ENCODE measurements at places on chromosomes 6 and 20.

GRCh38 chr20:17210983-17211382, 15.9 kb upstream of the PCSK2 start:
- DNase-seq, result no peak

GRCh38 chr6:5190507-5190906, 70.2 kb downstream of the LYRM4 start:
- no peak for DNase-seq

DNA sequence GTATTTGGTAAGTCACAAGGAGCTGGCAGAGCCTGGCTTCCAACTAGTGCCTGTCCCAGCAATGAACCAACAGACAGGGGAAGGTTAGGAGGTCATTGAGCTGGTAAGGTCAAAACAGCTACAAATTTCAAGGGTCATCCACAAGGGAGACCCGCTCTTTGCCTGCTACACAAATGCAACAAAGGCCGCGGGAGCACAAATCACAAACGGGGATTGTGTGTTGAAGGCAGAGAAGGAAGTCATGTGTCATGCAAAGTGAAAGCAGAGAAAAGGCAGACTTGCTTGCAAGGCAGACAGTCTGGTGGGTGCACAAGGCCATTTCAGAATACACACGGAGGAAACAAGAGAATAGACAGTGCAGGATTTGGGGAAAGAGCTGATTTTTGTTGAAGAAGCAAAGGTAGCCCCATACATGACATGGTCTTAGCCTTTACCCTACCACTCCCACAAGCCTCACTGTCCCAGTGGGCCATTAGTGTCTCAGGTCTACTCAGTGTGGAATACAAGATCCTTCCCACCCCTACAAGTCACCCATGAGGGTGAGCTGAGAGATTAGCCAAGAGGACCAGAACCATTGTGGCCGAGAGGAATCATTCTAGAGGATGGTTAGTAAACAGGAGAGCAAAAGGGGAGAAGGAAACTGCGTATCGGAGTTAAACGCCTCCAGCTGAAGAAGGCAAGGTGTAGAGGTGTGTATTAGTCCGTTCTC, 18.1 kb upstream of the SAMHD1 start:
- no peak for DNase-seq

- no peak for DNase-seq
These were observed 111.3 kb downstream of the TBX18 start for GRCh38 chr6:84653027-84653551.

- no peak for DNase-seq
These were observed 12.2 kb downstream of the TTLL2 start for GRCh38 chr6:167336844-167337630.

DNA sequence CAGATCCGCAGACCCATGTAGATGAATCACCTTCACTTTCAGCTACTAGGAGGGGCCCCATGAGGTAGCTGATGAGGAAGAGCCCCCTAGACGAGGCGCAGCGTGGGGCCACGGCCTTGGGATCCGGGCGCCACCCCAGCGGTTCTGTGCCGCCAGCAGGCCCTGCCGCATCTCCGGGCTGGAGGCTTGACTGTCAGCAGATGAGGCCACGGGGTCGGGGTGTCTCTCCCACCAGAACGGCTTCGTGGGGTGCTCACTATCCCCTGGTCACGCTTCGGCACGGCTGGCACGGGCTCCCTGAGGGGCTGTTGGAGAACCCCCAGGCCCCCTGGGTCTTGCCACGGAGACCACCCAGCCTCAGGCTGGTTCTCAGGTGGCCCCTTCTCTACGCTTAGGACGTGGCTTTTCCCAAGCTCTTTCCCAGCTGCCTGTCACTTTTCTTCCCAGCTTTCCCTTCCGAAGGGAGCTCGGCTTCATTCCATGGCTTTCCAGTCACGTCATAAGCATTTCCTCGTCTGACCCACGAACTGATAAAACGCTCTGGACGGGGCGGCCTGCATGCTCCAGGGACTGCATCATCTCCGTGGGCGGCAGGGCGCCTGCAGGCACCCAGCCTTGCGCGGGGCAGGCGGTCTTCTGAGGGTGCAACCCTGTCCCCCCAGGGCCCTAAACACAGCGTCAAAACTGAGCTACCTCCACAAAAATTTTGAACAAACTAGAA, 85.9 kb downstream of the THBS2 start:
- DNase-seq, result no peak

DNA sequence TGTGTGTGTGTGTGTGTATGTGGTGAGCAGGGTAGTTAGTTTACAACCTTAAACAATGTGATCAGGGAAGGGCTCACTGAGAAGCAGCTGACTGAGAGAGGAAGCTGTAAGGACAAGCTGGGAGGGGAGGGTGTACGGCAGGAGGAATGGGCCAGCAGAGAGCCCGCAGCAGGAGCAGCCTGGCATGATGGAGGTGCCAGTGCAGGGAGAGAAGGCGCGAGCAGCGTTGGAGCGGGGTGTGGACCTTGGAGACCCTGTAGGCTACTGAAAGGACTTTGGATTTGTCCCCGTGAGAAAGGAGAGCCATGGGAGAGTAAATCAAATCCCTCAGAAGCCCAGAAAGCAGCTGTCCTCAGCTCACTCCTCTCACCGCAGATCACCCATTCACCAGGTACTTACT, 18.5 kb downstream of the FAM209B start:
- no peak for DNase-seq

GRCh38 chr6:34383656-34384320, 8.7 kb downstream of the NUDT3 start:
- DNase-seq, result no peak

DNA sequence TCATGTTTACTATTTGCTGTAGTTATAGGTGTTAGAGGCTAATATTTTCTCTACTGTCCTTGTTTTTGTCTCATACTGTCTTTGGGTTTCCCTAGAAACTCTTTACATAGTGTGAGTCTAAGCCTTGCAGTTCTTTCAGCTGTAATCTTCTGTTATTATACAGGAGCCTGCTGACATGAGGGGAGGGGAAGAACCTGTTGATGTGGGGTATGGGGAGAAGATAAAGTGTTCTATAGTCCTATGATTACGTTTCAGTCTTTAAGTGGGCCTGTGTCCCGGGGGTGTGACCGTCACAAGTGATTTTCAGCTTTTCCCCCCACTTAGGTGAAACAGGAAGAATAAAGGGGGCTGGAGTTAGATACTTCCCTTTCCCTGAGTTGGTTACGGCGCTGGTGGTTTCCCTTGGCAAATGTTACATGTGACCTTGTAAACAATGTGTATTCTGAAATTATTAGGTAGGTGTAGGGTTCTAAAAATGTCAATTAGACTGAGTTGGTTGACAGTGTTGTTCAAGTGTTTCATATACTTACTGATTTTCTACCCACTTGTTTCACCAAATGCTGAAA, 41.3 kb downstream of the REV3L start:
- no peak for DNase-seq

- DNase-seq, result no peak
These were observed 82.8 kb upstream of the ZNF217 start for GRCh38 chr20:53676519-53676822.

GRCh38 chr20:58709013-58709702, 16.6 kb downstream of the NPEPL1 start:
- no peak for DNase-seq

- no peak for DNase-seq
These were observed 70.4 kb upstream of the FUCA2 start for GRCh38 chr6:143581835-143582480.

GRCh38 chr6:103872233-103872632, 987.5 kb downstream of the HACE1 start:
- DNase-seq, result no peak

DNA sequence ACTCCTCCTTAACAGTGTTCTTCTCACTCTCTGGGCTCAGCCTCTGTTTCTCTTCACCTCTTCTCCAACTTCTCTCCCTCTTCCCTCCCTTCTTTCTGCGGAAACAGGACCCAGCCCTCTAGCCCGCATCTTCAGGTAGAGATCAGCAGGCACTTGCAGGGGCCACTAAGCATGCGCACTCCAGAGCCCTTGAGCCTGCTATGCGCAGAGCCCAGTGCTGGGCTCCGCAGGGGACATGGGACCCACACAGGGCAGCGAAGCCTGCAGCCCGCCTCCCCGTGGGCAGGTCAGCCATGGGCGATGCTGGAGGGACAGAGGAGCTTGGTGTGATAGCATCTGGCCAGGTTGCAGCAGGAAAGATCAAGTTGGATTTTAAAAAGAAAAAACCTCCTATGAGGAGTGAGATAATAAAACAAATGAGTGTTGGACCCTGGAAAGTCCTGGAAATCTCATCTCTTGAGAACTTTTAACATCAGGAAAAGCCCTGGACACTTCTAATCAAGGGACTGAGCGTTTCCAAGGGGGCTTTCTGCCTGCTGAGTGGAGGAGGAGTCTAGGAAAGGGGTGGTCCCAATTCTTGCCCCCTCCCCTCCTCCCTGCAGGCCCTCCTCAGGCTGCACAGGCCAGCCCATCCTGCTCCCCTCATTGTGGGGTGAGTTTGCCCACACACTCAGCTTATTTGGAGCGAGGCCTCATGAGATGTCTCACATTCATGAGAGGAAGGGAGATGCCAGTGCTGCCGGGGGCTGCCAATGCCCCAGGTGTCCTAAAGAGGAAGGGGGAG, 71.9 kb downstream of the MDGA1 start:
- no peak for DNase-seq

DNA sequence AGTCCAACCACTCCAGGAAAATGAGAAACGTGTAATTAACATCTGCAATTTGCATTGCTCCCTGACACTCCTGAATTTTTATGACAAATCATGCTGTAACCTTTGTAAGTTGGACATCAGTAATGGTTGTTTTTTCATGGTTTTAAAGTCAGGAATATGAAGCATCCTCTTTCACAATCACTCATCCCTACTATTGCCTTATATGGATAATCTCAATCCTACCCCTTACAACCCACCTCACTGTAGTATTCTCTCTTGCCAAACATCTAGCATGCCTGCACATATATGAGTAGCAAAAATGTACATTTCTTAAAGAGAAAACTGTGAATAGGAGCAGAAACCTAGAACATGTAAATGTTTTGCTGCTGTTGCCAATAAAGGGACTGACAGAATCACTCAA, 729.5 kb downstream of the KIF16B start:
- DNase-seq, result no peak

GRCh38 chr20:12173347-12174012, 255.8 kb downstream of the BTBD3 start:
- DNase-seq, result no peak

- no peak for DNase-seq
These were observed 672 bp downstream of the PREX1 start for GRCh38 chr20:48826883-48827771.

- DNase-seq, result no peak
These were observed 237.5 kb downstream of the CDC5L start for GRCh38 chr6:44624936-44625573.

GRCh38 chr6:159456349-159456748, 236.7 kb downstream of the SOD2 start:
- no peak for DNase-seq

DNA sequence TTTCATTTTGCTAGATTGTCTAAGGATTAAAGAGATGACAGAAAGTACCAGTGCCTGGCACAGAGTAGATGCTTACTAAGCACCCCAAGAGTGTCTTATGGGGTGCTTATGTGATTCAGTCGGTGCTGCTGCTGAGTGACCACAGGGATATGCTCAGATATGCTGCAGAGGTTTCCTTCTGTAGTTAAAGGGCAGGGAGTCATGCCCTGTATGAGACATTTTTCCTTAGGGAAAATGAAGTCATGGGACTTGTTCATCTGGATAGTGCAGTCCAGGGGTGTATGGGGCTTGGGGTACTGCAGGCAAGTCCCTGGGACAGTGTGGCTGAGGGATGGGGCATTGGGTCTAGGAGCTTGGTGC, 25.1 kb downstream of the TOX2 start:
- DNase-seq, result no peak

DNA sequence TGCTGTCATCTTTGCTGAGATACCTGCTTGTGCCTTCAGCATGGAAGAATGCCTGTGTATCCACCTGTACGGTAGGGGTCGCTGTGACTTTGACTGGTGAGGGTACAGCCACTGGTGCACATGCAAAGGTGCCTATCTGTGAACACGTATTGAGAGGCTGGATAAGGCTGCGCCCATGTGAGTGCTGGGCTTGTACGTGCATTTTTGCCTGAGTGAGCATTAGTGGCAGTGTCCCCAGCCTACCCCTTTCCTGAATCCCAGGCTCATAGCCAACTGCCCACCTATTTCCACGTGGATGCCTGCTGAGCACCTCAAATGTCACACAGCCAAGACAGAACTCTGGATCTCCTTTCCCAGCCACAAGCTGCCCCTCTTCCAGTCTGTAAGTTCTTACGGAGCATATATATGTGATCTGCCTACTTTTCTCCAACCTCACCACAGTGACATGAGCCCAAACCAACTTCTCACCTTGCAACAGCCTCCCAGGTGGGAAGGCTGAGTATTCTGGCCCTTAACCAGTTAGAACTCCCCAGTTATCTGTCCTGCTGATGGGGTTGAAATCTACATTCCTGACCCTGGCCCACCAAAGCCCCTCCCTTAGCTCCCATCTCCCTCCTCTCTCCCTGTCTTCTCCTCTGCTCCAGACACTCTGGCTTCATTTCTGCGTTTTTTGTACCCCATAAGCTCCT, 1.1 kb upstream of the SLC2A10 start:
- DNase-seq, result no peak

GRCh38 chr6:8219352-8219943, 117.1 kb upstream of the EEF1E1 start:
- DNase-seq, result no peak

- no peak for DNase-seq
These were observed 155.7 kb downstream of the CARMIL1 start for GRCh38 chr6:25434921-25435320.

GRCh38 chr6:137432054-137432611, 62.1 kb downstream of the OLIG3 start:
- no peak for DNase-seq

GRCh38 chr20:16364320-16364687, 208.9 kb downstream of the KIF16B start:
- no peak for DNase-seq

DNA sequence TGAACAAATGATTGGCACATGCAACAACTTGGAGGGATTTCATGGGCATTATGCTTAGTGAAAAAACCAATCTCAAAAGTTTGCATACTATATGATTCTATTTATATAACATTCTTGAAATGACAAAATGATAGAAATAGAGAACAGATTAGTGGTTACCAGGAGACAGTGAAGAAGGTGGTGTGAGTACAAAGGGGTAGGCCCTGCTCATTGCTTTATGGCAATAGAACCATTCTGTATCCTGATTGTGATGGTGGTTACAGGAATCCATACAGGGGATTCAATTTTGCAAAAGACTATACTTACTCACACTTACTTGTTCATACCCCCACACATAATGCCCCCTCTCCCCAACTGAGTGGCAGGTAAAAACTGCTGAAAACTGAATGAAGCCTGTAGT, 30.2 kb upstream of the LAMA4 start:
- DNase-seq, result no peak

- DNase-seq, result no peak
These were observed 995 bp downstream of the MYCT1 start for GRCh38 chr6:152698692-152699091.

DNA sequence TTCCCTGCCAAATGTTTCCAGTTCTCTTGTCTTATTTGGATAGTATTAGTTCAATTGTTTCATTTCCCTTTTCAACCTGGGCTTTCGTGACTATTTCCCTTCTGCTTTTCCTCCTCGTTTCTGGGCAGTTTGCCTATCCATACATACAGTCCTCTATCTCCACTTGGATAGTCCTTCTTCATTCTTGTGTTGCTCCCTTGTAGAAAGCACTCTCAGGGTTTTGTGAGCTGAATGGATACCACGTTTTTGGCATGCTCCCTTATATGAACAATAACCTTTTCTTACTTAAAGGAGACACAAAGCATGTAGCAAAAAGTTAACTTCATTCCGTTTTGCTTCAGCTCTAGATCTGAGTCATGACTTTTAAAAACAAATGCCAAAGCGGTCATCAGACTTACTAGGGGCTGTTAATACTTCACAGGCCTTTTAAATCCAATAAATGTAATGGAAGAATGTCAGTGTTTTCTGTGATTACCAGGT, 16.6 kb downstream of the CRYBG1 start:
- DNase-seq, result no peak

GRCh38 chr20:11738852-11739251, 178.8 kb upstream of the BTBD3 start:
- no peak for DNase-seq

Data from stimulated activated CD8-positive, alpha-beta memory T cell treated with anti-CD3 and anti-CD28 coated beads, Interleukin-12 subunit alpha, Interleukin-12 subunit beta, amount 100 ng/mL, for 4 hours (primary cell).